ENCODE measurements at places on chromosomes 7 and 10.

DNA sequence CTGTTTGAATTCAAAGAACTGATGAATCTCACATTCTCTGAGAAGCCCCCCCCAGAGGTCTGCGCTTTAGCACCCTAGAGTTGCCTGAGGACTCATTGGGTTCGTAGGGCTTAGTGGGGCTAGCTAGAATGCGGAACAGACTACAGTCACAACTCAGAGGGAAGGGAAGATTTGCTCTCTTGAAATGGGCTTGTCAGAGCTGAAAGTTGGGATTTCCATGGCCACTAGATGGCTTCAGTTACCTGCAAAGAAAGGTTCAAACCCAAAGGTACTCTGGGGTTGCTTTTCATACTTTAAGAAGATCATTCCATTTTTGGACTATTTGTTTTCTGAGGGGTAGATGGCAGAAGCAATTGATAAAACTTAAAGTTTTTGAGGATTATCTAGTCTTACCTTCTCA is 205.0 kb downstream of the BBS9 start:
- DNase-seq: no peak

- no peak for DNase-seq
Measured at GRCh38 chr10:61285749-61286148, 167.4 kb downstream of the TMEM26 start.

DNA sequence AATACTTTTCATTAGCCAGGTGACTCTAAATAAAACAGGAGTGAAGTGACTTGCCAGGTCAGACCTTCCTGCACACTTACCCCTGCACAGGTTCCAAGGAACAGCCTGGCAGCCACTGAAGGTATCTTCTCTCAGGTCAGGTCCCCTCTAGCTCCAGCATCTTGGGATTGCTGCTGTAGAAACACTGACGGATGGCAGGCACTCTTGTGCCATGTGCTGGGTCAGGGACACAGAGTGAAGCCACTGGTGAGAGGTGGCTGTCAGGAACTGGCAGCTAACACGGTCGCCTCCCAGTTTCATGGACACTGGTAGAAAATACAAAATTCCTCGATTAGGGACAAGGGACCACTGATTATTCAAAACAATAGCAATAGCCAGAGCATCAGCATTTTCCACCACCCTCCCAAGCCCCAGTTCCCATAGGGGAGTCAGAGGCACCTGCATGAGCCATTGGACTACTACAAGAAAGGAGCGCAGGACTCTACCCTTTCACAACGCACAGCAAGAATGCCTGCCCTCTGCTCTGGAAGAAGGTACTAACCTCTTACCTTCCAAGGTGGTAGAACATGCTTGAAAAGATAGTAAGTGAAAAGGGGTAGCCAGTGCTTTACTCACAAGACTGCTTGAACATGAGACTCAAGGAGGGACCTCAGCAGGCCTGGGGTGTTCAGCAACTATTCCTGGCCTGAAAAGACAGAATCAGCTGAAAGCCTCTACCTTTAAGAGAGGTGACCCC is 5.1 kb upstream of the MYO1G start:
- DNase-seq: no peak

GRCh38 chr7:82631998-82632397 is 188.4 kb upstream of the CACNA2D1 start:
- DNase-seq: no peak

GRCh38 chr7:132516042-132516840 is 60.0 kb downstream of the PLXNA4 start:
- peak; percentile 6 for DNase-seq

DNA sequence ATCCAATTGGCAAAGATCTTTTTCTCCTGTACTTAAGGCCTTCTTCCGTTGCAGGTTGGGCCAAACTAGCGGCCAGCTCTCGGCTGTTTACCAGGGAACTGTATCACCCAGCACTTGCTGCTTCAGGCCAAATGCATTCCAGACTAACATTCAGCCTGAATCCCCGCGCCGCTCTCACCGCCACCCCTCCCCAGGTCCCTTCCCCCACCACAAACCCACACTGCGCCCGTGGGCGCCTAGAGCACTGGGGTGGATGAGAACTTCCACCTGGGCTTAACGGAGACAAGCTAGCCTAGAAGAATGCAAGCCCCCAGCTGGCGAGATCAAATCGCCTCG is 676 bp downstream of the TCAF1 start:
- no peak for DNase-seq

DNA sequence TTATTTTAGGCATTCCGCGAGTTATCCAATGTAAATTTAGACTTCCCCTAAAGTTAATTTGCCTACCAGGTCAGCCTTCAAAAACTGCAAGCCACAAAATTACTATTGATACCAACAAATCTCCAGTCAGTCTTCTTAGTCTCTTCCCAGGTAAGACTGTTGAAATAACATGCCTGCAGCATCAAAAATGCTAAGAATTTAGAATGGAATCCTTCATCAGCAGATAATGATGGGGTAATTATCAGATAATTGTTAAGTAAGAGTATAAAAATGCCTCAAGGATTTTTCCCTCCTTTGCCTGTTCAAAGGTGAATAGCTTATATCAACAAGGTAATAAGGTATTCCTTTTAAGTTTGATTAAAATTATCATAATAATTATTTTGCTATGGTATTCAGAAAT is 228.5 kb downstream of the BBS9 start:
- no peak for DNase-seq

GRCh38 chr10:76626386-76626785 is 1011.2 kb downstream of the KCNMA1 start:
- no peak for DNase-seq

GRCh38 chr10:113665806-113666354 is 2.0 kb upstream of the NRAP start:
- no peak for DNase-seq

DNA sequence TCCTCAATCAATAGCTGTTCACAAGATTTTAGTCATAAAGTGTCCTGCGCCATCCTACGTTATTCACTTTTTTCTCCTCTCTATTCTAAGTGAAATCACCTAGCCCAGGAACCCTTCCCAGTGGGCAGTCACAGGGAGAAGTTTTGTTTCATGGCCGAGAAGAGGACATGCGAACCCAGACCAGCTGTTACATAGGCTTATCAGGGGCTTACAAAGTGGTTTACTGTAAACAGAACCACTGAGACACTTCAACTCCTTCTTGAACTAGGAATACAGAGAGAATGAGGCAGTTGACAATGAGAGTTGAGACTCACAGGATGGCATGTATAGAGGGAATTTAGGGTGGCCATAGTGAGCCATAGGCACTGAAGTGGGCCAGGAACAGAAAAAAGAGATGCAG is 246.9 kb upstream of the GLI3 start:
- DNase-seq: no peak

DNA sequence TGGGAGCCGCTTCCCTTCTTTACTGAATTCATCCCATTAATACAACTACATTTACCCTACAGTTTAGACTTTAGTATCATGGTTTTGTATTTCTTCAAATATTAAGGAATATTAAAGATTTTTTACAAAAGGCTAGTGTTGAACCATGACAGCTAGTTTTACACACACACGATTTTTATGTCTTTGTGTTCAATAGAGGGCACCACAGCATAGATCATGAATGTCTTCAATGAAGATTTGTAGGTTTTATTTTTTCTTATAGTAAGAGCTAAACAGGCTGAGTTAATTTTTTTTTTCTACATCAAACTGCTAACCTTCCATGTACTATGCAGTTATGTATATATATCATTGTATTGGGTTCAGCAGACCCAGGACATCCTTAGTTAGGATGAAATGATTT is 76.9 kb downstream of the SNX10 start:
- no peak for DNase-seq

- no peak for DNase-seq
Measured at GRCh38 chr7:106450716-106451115, 165.9 kb upstream of the NAMPT start.

DNA sequence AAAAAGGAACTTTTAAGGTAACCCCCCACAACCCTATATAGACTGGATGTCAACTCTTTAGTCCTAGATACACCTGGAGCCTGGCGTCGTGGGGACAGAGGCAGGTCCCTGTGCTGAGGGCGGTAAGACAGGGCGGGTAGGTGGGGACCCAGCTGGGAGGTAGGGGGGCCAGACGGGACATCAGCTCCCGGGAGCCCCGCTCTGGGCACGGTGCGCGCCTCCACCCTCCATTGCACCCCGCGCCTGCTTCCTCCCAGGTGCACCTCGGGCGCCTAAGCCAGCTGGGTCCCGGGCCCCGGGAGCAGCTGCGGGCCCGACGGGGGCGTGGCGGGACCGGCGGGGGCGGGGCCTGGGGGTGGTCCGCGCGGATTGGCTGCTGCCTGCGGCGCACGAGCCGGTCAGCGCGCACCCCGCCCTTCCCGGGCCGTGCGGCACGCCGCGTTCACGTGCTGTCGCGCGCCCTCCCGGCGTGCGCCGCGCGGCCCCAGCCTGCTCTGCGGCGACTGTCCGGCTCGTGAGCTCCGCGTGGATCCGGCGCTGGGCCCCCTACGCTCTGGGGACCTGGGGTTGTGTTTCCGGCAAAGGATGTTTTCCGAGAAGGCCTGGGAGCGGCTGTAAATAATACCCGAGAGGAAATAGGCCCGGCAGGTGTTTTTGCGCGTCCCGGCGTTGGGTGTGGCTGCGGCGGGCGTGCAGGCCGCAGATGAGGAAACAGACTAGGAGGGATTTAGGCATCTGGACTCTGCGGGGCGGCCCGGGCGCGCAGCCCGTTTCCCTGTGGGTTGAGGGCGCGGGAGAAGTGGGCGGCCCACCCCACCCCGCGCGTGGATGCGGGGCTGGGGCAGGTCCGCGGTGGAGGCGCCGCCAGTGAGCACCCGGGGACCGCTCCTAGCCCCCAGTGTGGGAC is 39.1 kb upstream of the PFKFB3 start:
- peak; percentile 52 for DNase-seq

GRCh38 chr7:30349170-30349569 is 64.8 kb downstream of the ZNRF2 start:
- no peak for DNase-seq

DNA sequence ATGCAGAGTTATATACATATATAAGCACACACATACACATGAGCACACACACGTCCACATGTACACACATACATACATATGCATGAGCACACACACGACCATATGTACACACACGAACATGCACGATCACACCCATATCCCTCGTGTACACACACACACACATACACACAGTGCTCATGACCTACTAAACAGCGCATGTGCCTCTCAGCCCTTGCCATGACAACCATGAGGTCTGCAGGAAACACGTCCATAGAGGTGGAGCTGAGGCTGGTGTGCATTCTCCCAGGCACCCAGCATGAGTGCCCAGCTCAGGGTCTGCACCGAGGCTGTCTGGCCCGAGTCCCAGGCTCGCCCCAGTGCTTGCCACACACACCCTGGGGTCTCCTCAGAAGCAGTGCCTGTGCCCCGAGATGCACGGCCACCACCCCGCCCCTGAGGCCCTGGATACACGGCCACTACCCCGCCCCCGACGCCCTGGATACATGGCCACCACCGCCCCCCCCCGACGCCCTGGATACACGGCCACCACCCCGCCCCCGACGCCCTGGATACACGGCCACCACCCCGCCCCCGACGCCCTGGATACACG is 529.6 kb downstream of the DNAJB6 start:
- no peak for DNase-seq

DNA sequence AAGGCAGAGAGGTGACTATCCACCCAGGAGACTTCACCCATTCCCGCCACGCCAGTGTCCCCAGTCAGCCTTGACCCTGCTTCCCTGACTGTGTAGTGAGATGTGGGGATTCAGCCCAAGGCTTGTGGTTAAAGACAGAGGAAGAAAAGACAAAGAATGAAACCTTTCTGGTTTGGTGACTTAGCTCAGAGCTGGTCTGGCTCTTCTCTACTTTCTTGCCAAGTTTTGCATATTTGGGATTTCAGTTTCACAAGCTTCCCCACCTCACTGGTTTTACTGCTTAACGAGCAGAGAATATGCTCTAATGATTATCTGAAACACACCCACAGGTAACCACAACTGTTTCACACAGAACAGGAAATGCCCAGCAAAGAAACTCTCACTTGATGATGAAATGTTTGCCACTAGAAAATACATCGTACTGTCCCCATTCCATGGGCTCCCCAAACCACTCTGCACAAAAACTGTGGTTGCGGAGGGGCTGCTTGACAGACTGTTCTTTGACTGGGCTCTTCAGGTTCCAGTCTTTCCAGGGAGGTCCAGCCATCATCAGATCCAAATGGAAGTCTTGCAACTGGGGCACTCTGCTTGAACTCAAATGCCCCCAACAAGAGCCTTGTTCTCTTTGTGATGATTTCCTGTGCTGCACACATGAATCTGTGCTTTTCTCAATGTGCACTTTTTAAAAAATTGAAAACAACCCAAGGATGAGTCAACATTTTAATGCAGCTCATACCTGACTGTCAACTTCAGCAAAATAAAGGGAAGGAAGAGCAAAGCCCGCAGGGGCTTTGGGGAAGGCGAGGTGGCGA is 95.5 kb downstream of the CTBP2 start:
- DNase-seq: no peak

DNA sequence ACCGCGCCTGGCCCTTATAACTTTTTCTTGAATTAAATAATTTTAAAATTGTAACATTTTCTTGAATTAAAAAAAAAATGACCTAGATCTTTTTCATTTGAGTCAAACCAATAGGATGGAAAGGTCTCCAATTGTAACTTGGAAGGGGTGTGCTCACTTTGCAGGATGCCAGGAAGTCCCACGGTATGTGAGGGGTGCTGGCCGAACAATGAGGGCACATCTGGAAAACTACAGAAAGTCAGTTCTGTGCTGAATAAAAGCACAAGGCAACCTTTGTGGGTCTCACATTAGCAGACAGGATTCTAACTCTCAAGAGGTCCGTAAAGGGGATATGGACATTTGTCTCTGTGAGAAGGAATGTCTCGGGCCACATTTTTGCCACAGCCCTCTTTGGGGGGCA is 52.8 kb upstream of the PDLIM1 start:
- DNase-seq: no peak

- no peak for DNase-seq
Measured at GRCh38 chr10:45257600-45257999, 57.8 kb downstream of the OR13A1 start.

DNA sequence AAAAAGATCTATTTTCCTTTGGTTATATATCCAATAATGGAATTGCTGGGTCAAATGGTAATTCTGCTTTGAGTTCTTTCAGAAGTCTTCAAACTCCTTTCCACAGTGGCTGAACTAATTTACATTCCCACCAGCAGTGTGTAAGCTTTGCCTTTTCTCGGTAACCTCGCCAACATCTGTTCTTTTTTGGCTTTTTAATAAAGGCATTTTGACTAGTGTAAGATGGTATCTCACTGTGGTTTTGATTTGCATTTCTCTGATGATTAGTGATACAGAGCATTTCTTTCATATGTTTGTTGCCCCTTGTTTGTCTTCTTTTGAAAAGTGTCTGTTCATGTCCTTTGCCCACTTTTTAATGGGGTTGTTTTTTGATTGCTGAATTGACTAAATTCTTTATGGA is 285.0 kb downstream of the MALRD1 start:
- no peak for DNase-seq

DNA sequence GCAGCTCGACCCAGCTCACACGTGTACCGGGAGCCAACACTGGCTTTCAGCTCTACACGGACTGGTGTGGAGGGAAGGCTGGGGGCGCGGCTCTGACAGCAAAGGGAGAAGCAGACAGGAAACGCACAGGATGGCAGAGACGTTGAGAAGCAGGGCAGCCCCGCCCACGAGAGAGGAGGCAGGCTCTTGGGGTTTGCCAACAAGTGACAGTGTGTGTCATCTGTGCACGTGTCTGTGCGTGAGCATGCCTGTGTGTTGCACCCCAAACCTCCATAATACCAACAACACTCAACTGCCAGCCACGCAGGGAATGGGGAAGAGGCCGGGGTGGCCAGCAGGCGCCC is 64.4 kb upstream of the PDGFA start:
- no peak for DNase-seq

All from HFF-Myc (cell line).